Stimulated activated CD8-positive, alpha-beta memory T cell treated with anti-CD3 and anti-CD28 coated beads, Interleukin-7, amount 100 ng/mL, for 48 hours (primary cell): ENCODE measurements at places on chromosomes 1 and 21.

DNA sequence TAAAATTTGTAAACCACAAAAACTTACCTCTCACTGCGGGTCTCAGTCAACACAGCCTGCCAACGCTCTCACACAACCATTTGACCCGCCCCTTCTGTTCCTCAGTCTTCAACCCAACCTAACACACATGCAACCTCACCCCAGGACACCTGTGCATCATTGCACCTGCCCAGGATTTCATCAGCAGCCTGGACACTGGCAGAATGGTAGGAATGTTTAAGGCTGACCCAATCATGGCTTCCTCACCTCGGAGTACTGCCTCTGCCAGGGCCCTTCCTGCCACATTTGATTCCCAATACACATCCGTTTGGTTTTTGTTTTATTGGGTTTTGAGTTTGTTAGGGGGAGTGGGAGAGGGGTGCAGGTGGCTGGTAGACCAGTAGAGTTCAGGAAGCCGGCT, 40.7 kb downstream of the TOMM20 start:
- no peak for DNase-seq

GRCh38 chr1:51168266-51168845, 66.3 kb downstream of the C1orf185 start:
- no peak for DNase-seq

DNA sequence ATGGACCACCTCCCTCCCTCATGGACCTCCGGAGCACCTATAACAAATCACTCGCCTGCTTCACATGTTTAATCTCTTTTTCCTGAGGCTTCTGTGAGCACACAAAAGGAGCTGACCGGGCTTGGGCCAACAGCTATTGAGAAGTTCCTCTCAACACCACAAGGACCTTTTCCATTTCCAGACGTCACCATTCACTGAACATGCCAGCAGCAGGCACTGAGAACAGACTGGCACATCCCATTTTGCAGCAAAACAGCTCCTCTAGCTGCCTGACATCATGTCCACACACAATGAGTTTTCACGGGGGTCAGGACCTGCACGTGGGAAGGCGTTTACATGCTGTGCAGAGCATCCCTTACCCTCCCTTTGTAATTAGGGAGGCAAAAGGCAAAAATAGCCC, 11.0 kb downstream of the SUSD4 start:
- DNase-seq, result no peak

DNA sequence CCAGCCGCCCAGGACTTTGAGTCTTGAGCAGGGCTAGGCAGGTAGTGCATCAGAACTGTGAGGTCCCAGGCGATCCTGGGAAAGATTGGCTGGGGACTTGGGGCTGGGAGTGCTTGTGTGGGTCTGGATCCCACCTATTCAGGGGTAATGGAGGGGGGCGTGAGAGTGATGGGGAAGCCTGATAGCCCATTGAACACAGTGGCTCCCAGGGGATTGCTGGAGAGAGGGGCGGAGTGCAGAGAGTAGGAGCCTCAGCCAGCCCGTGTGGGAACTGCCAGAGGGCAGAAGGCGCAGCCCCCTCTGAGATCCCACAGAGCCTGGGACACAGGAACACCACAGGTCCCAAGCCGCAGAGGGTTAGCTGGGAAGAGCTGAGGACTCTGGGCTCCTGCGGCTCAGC, 19.3 kb upstream of the PDZK1IP1 start:
- DNase-seq, result no peak

- no peak for DNase-seq
These were observed 35.8 kb upstream of the RIPK4 start for GRCh38 chr21:41802684-41803083.

GRCh38 chr21:30072496-30072895, 94.1 kb downstream of the CLDN17 start:
- DNase-seq, result no peak

DNA sequence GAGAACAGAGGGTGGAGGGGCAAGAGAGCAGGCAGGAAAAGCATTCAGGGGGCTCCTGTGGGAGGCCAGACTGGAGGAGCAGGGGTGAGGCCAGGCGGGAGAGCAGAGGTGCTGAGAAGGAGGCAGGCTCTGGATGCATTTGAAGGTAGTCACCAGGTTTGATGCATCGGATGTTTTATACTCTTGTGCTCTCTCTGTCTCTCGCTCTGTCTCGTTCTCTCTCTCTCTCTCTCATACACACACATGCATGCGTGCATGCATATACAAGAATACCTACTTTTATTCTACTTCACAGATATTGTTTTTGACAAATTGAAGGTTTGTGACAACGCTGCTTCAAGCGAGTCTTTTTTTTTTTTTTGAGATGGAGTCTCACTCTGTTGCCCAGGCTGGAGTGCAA, 15.0 kb upstream of the ITPKB start:
- DNase-seq, result no peak

DNA sequence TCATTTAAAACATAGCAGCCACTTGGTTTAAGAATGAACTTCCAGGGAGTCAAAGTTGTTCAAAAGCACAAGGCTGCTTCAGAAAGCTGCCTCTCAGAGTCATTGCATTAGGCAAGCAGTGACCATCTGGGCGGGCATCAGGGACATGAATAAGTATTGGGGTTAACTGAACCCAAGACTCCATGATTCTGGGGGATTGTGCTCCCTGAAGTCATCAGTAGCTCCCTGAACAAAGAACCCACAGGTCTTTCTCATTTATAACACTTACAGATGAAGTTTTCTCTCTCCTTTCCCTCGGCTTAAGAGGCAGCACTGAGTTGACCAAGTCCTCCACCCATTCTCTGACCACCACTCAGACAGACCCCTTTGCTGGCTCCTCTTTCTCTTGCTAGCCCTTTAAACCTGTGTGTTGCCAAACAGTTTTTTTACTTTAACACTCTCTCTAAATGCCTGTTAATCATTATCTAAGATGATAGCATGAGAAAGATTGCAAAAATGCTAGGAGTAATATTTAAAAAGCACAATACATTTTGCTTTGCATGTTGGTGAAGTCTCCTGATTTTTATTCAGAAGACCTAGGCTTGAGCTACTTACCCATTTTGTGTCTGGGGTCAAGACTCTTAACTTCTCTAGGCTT, 77.0 kb upstream of the ARHGAP29 start:
- no peak for DNase-seq

GRCh38 chr1:22374001-22374400, 77.7 kb upstream of the ZBTB40 start:
- DNase-seq, result no peak

- DNase-seq, result no peak
These were observed 66.7 kb downstream of the KCNJ6 start for GRCh38 chr21:37849506-37850102.

- no peak for DNase-seq
These were observed 57.7 kb upstream of the LRRC7 start for GRCh38 chr1:69510026-69510425.

GRCh38 chr1:8664887-8665286, 152.6 kb downstream of the RERE start:
- no peak for DNase-seq

DNA sequence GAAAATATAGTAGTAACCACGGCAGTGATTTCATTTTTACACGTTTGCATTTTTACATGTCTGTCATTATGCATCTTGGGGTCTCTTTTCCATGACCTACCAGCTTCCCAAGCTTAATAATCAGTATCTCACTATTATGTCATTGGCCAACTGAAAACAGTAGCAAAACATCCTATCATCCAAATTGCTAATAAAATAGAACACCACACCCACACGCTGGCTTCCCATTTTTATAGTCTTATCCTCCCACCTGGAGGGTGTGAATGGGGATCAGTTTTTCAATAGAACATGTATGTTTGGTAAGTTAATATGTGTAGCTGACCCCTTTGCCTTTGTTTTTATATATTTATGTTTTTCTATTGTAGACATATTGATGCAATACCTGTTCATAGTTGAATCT, 11.8 kb downstream of the TFF3 start:
- DNase-seq, result no peak

DNA sequence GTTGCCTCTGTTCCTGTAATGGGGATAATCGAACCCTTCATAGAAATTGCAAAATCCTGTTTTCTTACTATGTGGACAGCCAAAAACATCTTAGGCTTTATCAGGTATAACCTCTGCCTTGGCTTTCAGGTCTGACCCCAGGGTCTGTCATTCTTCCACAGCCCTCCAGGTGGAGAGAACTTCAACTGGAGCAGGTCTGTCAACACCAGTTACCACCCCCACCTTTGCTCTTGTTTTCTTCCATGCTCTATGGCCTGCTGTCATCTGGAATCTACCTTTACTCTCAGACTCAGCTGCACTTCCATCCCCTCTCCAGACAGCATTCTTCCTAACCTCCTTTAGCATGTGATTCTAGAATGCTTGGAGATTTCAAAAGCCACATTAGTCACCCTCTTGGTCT, 10.4 kb upstream of the GJA9 start:
- DNase-seq, result no peak

DNA sequence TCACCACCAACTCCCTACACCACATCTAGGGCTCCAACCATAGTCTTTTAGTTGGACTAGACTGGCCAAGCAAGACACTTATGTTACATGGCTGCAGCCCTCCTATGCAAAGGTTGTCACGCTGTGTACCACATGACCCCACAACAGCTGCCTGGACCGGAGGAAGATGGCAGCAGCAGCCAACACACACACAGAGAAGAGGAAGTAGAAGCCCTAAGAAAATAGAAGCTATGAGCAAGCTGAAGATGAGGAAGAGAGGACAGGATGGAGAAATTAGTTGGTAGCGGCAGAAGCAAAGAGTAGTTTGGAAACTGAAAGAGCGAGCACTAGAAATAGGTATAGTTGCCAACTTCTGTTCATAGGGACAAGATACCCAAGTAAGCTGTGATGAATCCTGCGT, 60.8 kb upstream of the RALGPS2 start:
- no peak for DNase-seq

- DNase-seq, result no peak
These were observed 400 bp upstream of the KRTAP10-12 start for GRCh38 chr21:44696572-44696971.

GRCh38 chr1:203175237-203175826, at the start of gene MYBPH:
TSS of gene MYBPH (minus strand) at chr1:203175826. CDS start at chr1:203175755, 71 bp downstream.
- no peak for DNase-seq

DNA sequence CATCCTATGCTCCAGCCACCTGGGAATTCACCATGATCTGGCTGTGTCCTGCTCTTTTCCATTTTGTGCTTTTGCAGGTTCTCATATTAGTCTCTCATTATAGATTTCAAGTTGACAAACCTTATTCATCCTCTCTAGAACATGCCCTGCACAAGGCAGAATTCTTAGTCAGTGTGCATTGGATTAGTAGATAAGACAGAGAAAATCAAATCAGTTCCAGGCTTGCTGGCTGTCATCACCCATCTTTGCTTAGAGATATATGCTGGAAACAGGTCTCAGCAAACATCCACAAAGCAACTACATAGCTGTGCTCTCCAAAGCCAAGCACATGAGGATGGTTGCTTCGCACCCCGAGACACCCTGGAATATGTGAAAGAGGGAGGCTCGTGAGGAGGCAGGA, 24.8 kb downstream of the TSPAN2 start:
- no peak for DNase-seq

- DNase-seq, result no peak
These were observed 176.8 kb downstream of the LMO4 start for GRCh38 chr1:87505391-87505983.

- DNase-seq, result no peak
These were observed 31.8 kb downstream of the GADD45A start for GRCh38 chr1:67716800-67717199.

- no peak for DNase-seq
These were observed 20.8 kb downstream of the RAP1GAP start for GRCh38 chr1:21648352-21648730.

DNA sequence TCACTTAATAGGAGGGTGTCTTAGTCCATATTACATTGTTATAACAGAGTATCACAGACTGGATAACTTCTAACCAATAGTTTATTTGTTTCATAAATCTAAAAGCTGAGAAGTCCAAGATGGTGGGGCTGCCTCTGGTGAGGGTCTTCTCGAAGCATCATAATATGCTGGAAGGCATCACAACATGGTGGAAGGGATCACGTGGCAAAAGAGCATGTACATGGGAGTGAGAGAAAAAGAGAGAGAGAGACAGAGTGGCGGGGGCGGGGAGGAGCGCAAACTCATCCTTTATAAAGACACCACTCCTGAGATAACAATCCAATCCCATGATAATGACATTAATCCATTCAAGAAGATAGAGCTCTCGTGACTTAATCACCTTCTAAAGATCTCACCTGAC, 31.5 kb downstream of the CFHR5 start:
- no peak for DNase-seq

DNA sequence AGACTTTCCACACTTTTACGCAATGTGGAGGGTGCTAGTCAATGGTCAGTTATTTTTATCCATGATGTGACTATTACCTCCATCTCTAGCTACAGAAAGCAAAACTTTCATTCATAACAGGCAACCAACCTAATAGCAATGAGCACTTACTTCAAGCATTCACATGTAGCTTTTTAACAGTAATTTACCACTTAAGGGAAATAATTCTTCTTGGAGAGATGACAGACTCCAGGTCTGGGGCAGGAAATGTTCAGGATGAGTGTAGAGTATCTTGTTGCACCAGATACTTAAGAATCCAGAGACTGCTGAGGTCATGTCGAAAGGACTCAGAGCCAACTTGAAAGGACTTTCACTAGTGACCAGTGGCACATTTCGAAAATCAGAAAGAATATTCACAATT, 347.6 kb downstream of the CHRM3 start:
- no peak for DNase-seq
